ENCODE measurements at places on chromosomes 3 and 15.

- no peak for DNase-seq
These were observed 15.3 kb upstream of the NRROS start for GRCh38 chr3:196624067-196624790.

DNA sequence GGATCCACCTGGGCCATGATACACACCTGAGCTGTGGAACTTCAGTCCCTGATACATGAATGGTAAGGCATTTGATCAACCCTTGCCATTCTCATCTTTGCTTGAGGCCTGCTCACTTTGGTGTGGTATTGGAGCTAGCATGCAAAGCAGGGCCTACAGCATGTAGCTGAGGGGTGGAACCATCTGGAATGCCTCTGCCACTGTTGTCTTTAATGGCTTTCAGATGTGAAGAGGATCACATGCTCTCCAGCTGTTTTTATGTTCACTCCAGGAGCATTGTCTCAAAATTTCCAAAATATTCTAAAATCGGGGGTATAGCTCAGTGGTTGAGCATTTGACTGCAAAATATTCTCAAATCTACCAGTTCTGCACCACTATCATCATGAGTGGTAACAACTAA is 64.4 kb upstream of the PHLDB2 start:
- no peak for DNase-seq

GRCh38 chr3:144554889-144555288 is 583.3 kb downstream of the DIPK2A start:
- DNase-seq = no peak

- no peak for DNase-seq
These were observed 247.5 kb upstream of the LRIG1 start for GRCh38 chr3:66748175-66748876.

DNA sequence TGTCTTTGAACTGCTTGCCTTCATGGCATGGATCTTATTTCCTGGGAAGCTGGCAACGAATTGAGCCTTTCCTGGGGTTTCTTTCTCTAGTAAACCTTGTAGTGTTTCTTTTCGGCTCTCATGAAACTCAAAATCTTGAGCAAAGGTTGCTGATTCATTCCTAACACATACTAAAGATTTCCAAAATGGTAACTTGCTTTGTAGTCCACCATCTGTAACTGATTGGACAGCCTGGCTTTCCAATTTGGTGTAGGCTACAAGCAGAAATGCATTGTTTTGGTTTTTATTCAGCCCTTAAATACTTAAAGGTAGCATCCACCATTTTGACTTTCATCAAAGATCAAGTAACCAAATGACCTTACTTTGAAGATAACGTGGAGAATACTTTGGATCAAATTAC is 38.1 kb downstream of the LRTM1 start:
- DNase-seq = no peak

Data from NCI-H187 (cell line).